Naive thymus-derived CD8-positive, alpha-beta T cell (primary cell): ENCODE measurements at places on chromosomes 1 and 21. TPM values are rescaled to one million over a fixed set of nuclear protein-coding genes. Genes with fewer than 3 reads are reported as not detected.

The HAO2 gene
- polyA plus RNA-seq: not detected

The SIK1 gene
- polyA plus RNA-seq: 1.4 TPM

The EDARADD gene
- polyA plus RNA-seq: 0.20 TPM

The THBS3 gene
- 3.0 TPM for polyA plus RNA-seq

The IFI6 gene
- polyA plus RNA-seq: 145 TPM

The GLMP gene
- 12.1 TPM for polyA plus RNA-seq

The SELP gene
- 0.35 TPM for polyA plus RNA-seq

The ATP1A4 gene
- not detected for polyA plus RNA-seq

The DEPDC1 gene
- not detected for polyA plus RNA-seq

The ITLN2 gene
- polyA plus RNA-seq: not detected

The SLAMF9 gene
- polyA plus RNA-seq: not detected

The CHI3L1 gene
- polyA plus RNA-seq: not detected

The PKN2 gene
- 8.6 TPM for polyA plus RNA-seq
